Left lobe of liver (tissue), 2 donors: ENCODE measurements at places on chromosomes 2 and 18.
A peak's percentile ranks its signal among the peaks of the same experiment; 100 is the strongest.

GRCh38 chr2:51960281-51960680 is 928.3 kb upstream of the NRXN1 start:
- DNase-seq, result no peak

DNA sequence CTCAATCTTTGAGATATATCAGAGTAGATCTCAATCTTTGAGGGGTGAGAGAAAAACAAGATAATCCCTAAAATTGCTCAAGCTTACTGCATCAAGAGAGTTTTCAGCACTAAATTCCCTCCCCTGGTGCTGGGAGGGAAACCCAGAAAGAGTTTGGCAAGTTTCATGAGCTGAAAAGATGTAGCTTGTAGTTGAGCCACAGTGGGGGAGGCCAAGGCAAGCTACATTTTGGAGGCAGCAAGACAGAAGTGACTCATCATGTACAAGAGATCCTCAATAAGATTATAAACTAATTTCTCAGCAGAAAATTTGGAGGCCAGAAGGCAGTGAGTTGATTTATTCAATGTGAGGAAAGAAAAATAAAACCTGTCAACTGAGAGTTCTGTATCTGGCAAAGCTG is 308.2 kb downstream of the PIEZO2 start:
- no peak for DNase-seq

GRCh38 chr2:70930371-70931329 is 5.0 kb upstream of the ATP6V1B1 start:
- peak; percentile 16 for DNase-seq

- DNase-seq, result no peak
These were observed 13.6 kb downstream of the MRO start for GRCh38 chr18:50806208-50806616.

- DNase-seq, result peak; percentile 15
These were observed 38.1 kb downstream of the LDLRAD4 start for GRCh38 chr18:13256444-13257305.

GRCh38 chr2:15050483-15050882 is 418.0 kb downstream of the LRATD1 start:
- DNase-seq, result no peak

DNA sequence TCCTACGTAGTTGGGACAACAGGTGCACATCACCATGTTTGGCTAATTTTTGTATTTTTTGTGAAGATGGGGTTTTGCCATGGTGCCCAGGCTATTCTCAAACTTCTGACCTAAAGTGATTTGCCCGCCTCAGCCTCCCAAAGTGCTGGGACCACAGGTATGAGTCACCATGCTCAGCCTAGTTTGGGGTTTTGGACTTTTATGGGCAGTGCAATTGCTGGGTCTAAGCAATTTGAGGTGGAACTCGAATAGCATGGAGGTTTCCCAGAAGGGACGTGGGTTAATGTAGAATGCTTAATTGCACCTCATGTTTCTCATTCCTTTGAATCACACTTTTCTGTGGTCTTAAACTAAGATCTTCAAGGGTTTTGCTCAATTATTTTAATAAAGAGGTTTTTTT is 102.3 kb upstream of the EPHA4 start:
- no peak for DNase-seq

DNA sequence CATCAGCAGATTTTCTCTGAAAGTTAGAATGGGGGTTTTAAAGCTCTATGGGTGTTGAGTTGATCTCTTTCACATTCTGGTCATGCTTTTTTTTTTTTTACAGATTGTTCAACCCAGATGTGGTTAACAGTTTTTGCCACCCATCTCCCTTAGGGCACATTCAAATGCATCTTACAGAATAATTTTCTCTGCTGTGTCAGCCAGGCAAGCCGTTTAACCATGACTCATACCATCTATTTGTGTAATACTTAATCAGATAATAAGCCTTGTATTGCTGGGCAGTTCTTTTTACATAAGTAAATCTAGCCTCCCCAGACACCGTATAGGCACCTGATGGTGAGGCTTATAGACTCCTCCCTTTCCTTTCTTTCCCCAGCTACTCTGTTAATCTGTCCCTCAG is 62.0 kb downstream of the TGIF1 start:
- DNase-seq, result no peak

DNA sequence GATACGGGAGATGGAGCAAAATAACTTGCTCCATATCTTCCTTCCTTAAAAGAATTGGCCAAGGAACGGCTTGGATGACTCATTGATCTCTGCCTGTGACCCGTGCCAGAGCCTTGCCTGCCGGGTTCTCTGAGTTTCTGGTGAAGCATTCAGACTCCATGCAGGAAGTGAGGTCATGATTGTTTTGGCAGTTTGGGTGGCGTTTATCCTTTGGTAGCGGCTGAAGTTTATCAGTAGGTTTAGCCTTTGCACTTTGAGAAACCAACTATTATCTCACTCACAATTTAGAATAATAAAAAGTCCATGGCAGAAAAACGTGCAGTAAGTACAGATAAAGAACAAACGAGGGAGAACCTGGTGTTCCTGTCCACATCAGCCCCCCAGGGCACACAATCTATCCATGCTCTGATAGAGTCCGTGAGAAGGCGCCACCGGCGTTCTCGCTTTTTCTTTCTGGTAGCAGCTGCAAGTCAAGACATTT is 15.0 kb upstream of the CTAGE1 start:
- peak; percentile 54 for DNase-seq

GRCh38 chr2:149015501-149015900 is 23.0 kb upstream of the LYPD6B start:
- no peak for DNase-seq
